ENCODE measurements at places on chromosomes 5 and 9.

DNA sequence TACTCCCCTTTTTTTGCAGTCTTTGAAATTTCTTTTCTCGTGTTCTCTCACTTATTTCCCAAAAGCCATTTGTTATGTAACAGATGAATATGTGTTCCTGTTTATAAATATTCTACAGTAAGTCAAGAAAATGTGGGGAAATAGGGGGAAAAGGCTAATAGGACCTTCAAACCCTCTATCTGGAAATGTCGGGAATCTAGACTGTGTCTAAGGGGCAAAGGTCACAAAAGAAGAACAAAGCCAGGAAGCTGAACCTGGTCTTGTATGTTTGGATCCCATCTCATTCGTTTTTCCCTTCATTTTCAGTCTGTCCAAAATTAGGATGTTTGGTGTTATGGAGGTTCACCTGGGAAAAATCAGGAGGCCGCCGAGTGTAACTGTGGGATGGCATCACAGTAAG is 490.3 kb downstream of the NR2F1-AS1 start:
- DNase-seq: no peak

DNA sequence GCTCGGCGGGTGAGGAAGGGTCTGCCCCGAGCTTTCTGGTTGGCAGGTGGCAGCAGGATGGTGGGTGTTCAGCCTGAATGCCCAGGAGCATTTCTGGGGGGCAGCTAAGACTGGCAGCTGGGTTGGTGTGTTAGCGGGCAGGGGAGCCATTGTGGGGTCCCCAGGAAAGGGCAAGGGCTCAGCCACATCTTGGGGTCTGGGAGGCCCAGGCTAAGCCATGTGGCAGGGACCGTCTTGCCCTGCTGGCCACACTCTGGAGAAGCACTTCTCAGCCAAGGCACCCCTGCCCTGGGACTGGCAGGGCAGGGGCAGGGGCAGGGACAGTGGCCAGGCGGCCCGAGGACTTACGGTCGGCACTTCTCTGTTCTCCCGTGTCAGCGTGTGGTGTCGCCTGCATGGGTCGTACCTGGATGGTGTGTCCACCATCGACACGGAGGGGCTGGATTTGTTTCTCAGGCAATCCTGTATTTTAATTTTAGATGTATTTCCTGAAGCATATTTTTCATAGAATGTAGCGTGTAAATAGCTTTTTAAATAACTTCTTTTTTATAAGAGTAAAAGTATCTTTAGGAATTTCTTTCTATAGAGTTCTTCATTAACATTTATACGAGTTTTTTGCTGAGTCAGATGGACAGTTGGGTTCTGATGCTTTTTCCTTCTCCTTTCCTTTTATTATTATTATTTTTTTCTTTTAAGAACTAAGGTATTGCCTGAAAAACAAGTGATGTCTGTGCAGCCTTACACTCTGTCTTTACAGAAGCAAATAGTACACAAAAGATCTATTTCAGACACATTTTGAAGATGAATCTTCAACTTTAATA is 102.0 kb downstream of the PHF2 start:
- DNase-seq: no peak

GRCh38 chr5:157547941-157548512 is 27.5 kb downstream of the ADAM19 start:
- no peak for DNase-seq

- DNase-seq: no peak
Measured at GRCh38 chr9:114910541-114910940, 19.9 kb downstream of the TNFSF8 start.

DNA sequence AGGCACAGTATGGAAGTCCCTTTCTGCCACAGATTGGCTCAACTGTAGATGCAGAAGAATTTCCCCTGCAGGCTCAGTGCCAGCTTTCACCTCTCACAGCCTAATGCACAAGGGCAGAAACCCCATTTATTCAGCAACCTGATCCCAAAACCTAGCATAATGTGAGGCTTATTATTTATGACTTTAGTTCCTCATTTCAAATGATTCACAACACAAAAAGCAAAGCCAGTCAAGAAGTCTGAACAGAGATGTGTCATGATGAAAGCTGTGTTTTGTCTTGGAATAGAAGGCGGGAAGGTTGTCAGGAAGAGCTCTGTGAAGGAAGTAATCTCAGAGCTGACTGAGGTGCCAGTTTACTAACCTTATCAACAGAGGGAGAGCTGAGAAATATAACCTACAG is 369.7 kb downstream of the LRRC70 start:
- no peak for DNase-seq

GRCh38 chr9:33924978-33925797 is 108.2 kb downstream of the UBE2R2 start:
- DNase-seq: peak; percentile 33

GRCh38 chr5:60026161-60026560 is 132.6 kb upstream of the PDE4D start:
- DNase-seq: no peak

GRCh38 chr5:172417983-172418630 is 36.2 kb downstream of the SH3PXD2B start:
- no peak for DNase-seq

GRCh38 chr5:178368716-178369300 is 136.2 kb upstream of the PHYKPL start:
- no peak for DNase-seq

DNA sequence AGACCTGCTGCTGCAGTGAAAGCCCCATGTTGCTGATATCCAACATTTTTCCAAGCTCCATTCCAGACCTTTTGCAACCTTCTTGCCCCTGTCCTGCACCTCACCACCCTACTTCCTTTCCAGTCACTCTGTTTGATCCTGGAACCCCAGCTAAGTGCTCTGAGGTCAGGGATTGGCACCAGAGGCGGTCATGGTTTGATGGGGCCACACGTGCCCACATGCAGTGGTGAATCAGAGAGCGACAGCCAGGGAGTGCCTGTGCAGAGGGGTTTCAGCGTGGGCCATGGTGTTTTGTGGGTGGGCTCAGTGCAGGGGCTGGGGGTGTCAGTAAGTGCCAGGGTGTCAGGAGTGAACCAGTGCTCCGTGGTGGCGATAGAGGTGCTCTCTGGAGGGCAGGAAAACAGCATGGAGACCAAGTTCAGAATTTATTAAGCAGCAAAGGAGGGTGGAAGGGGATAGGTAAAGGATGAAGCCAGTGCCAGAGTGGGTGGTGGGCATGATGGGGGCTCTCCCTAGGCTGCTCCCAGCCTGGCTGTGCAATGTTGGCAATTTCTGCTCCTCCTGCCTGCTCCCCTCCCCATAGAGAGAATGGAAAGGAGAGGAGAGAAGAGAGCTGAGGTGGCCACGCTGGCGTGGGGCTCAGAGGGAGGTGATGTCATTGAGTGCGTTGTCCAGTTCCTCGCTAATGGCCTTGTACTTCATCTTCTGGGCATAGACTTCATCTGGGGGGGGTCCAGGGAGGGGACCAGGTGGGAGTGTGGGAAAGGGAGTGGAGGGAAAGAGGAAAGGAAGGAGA is 7.0 kb downstream of the TPM2 start:
- no peak for DNase-seq

GRCh38 chr9:73170185-73170957 is 18.7 kb downstream of the ANXA1 start:
- DNase-seq: no peak

GRCh38 chr5:172180936-172181335 is 7.1 kb downstream of the STK10 start:
- DNase-seq: no peak

DNA sequence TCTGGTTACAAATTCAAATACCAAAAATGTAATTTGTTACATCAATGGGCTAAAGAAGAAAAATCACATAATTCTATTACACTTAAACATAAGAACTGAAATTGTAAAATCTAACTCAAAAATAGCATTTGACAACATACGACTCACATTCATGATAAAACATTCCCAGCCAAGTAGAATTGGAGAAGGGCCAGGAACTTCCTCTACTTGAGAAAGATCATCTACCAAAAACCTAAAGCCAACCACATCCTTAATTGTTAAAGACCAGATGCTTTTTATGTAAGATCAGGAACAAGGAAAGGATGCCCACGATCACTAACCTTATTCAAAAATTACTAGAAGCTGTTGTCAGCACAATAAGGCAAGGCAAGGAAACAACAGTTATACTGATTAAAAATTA is 1819.8 kb upstream of the C9orf72 start:
- no peak for DNase-seq

GRCh38 chr9:135216791-135217441 is 129.4 kb downstream of the OLFM1 start:
- no peak for DNase-seq

- DNase-seq: no peak
Measured at GRCh38 chr9:2126331-2126803, 111.2 kb downstream of the SMARCA2 start.

DNA sequence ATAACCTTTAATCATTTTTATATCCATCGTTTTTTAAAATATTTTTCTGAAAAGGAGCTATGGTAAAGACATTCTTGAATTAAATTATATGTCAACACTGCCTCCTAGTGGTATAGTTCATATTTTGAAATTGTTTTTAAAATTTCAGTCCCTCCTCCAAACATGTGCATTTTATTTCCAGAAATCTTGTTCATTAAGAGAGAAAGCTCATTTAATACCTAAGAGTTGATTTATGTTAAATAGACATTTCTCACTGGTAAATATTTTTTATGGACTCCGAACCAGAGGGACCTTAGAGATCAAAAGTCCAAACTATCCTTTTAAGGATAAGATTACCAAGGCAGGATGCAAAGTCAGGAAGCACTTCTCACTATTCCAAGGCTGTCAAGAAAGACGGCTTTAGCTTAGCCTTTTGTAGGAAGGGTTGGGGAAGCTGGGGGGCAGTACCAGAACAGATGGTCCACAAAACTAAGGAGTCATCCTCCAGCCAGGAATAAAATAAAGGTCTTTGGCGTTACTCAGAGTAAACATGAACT is 21.6 kb downstream of the BHMT start:
- DNase-seq: peak; percentile 48

DNA sequence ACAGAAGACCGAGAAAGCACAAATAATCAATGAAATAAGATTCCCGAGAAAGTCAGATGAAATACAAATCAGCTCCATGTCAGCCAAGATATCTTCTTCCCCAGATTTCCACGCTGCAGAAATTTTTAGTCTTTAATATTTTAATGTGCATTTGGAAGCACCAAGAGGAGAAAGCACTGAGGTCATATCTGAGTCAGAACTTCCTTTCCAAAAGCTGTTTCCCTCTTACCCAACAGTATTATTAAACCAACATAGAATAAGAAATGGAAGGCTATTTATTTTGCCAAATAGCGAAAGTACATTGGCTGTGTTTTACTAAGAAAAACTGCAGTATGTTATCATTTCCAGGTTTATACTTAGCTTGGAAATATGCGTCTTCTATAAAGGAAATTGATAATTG is 772.1 kb upstream of the CDH9 start:
- no peak for DNase-seq

DNA sequence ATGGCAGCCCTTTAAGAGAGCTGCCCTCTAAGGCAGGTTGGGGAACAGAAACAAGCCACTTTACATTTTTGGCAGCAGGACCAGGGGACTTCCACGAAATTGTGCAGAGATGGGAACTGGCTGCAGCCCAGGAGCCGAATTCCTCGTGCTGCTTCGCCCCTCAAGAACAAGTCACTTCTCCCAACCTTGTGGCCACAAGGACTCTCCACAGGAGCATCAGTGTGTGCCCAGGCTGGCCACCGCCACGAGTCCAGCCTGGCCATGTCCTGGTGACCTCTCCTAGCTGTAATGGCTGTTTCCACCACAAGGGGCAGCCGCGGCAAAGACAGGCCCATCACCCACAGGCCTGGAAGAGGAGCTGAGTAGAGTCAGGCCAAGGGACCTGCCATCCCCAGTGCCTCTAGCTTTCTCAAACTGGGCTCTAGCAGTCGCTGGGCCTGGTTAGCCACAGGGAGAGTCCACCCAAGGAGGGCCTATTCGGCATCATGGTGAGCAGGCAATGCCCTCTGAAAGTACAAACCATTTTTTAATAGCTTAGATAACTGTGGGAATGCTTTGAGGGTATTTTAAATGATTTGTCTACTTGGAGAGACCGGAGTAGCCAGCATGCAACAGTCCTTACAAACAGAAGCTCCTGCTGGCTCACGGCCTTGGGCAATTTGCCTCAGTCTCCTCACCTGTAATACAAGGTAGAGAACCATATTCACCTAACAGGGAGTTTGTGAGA is 129.0 kb downstream of the COL23A1 start:
- peak; percentile 49 for DNase-seq

Measured in activated CD4-positive, alpha-beta T cell treated with anti-CD3 and anti-CD28 coated beads, Interleukin-2, amount 50 U/mL, for 16 hours (primary cell).